Fibroblast of the aortic adventitia (primary cell): ENCODE measurements at places on chromosomes 3 and 15.

GRCh38 chr3:128559486-128560225 lies 66.7 kb upstream of the GATA2 start:
- DNase-seq = no peak

DNA sequence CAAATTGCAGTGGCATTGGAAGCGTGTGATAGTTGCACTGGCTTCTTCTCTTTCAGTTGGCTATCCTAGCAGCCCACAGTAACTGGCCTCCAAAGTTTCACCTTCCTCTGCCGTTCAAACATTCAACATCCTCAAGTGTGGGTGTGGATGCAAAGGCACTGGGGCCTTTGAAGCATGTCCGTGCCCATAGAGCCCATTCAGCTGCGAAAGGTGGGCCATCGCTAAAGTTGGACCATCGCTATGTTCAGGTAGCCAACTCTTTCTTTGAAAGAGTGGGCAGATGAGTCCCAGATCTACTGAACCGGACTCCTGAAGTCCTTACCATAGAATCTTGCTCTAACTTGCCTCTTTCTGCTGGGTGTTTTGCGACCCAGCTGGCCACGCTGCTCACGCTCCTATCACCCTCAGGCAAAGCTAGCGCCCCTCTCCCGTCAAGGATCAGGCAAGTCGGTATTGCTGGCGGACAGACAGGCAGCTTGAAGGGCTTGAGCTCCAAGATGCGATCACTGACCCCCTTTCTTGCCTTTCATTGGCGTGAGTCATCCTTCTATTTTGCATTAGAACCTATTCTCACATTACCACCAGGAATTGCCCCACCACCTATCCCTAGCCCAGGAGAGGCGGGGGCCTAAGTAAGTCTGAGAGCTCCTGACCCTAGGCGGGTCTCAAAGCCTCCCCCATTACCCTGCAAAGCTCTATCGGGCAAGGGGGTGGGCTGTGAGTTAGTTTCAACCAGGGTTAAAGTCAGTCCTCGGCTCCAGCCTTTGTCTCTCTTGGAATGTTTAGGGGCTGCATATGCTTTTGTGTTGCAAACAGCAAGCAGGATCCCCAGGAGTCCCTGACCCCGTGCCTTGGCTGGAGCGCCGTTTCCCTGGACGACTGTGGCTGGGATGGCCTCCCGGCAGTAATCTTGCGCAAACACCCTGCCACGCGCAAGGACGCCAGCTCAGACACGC lies 28.7 kb downstream of the ZIC4 start:
- DNase-seq = no peak

GRCh38 chr15:68278595-68279405 lies 1.3 kb downstream of the FEM1B start:
- peak; percentile 47 for DNase-seq

DNA sequence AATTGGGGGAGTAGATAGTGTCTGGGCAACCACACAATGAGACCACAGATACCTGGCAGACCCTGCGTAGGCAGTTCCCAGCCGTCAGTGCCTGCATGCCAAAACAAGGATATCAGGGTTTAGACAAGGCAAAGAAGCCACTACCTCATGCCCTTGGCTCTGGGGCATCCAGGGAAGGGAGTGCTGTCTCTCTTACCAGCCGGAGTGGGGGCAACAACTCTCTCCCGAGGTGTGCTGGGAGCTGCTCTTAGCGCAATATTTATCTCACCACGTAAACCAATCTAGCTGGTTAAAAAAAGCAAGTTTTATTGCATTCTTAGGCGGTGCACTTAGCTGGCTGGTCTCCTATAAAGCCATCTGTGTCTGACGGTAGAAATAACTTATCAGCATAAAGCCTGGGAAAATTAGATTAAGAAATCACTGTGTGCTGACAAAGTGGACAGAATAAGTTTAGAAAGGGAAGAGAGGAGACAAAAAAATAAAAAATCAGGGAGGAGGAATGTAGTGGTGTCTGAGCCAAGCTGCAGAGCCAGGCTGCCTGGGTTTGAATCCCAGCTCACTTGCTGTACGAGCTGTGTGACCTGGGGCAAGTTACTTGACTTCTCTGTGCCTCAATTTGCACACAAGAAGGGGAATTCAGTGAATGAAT lies 273.2 kb downstream of the PDZRN3 start:
- peak; percentile 48 for DNase-seq

DNA sequence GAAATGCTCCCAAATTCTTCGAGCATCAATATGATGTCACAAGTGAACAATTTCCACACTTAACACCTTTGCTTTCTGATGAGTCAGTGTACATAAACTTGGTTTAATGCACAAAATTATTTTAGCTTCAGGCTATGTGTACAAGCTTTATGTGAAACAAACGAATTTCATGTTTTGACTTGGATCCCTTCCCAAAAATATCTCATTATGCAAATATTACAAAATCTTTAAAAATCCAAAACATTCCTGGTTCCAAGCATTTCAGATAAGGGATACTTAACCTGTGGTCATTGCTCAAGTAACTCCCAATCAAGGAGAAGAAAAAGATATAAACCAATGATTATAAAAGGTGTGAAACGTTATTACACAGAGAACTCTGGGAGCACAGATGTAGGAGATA lies 25.2 kb downstream of the RAB5A start:
- peak; percentile 70 for DNase-seq

GRCh38 chr3:132351222-132351806 lies 34.1 kb downstream of the ACP3 start:
- no peak for DNase-seq

- no peak for DNase-seq
Observed at GRCh38 chr3:188691004-188691403, 480.8 kb upstream of the TPRG1 start.

DNA sequence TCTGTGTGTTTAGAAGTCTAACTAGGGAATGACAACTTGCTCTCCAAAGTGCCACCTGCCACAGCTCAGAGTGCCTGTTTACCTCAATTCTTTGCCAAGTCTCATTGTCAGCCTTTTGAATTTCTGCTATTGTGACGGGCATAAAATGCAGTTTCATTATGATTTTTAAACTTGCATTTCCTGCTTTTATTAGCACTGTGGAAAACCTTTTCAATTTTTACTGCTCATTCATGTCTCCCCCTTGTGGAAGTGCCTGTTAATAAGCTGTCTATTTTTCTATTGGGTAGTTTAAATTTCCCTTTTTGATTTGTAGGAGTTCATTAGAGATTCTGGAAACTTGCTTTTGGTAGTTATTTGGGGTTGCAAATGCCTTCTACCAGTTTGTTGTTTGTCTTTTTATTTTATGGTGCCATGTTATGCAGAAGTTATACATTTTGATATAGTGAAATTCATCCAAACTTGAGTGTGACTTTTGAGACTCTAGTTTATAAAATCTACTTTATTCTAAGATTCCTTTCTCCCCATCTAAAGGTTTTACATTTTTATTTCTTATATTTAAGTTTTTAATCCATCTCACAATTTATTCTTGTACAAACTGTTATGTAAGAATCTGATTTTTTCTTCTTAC lies 53.9 kb upstream of the FRMD4B start:
- peak; percentile 60 for DNase-seq

DNA sequence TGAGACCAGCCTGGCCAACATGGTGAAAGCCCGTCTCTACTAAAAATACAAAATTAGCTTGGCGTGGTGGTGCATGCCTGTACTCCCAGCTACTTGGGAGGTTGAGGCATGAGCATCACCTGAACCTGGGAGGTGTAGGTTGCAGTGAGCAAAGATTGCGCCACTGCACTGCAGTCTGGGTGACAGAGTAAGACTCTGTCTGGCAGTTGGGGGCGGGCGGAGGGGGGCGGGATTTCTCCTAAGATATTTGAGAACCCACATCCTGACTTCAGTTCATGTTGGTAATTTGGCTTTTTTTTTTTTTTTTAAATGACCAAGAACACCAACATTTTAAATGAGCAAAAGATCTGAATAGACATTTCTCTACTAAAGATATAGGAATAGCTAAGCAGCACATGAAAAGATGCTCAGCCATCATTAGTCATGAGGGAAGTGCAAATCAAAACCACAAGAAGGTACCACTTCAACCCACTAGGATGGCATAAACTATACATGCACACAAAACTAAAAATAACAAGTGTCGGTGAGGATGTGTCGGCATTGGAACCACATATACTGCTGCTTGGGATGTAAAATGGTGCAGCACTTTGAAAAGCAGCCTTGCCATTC lies 75.6 kb upstream of the LMOD3 start:
- DNase-seq = no peak

DNA sequence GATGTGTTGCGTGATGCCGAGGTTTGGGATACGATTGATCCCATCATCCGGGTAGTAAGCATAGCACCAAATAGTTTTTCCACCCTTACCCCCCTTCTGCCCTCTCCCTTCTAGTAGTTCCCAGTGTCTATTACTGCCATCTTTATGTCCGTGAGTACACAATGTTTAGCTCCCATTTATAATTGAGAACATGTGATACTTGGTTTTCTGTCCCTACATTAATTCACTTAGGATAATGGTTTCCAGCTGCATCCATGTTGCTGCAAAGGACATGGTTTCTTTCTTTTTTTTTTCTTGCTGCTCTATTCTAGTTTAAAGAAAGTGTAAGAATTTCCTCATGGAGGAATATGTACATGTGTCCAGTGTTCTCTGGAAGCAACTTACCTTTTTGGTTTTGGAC lies 51.8 kb downstream of the NSUN3 start:
- no peak for DNase-seq

DNA sequence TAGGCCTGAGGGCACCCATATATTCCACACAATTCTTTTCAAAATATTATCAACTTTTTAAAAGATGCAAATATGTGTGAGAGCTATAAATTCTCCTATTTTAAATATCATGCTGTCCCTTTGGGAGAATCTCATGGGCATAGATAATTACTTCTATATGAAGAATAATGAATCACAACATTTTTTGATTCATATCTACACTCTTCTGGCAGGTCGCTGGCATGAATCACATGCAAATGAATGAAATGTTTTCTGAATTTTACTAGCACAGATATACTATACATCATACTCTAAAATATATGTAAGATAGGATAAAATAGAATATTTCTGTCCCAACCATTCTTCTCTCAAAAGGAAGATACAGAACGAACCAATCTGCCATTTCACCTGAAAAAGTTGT lies 277.7 kb upstream of the KCNH8 start:
- DNase-seq = no peak

DNA sequence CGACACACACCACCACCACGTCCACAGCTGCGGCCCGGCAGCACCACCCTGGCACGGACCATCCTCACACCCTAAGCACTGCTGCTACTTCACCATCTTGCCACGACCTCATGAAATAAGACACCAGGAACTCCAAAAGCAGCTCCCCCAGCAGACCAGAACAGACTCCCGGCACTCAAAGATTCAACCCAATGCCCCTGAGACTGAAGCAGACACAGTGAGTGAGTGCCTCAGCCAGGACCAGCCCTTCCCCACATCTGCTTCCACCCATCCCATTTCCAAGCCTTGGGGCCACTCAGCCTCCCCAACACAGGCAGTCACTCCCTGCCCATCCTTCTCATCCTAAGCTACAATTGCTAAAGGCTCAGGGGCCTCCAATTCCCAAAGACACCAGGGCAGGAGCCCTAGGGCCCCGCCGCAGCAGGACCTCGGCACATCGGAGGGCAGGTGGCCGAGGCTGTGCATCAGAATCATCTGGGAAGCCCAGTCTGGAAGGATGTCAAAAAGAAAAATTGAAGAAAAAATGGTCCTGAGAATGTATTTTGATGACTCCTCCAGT lies 18.4 kb upstream of the OCA2 start:
- DNase-seq = no peak

DNA sequence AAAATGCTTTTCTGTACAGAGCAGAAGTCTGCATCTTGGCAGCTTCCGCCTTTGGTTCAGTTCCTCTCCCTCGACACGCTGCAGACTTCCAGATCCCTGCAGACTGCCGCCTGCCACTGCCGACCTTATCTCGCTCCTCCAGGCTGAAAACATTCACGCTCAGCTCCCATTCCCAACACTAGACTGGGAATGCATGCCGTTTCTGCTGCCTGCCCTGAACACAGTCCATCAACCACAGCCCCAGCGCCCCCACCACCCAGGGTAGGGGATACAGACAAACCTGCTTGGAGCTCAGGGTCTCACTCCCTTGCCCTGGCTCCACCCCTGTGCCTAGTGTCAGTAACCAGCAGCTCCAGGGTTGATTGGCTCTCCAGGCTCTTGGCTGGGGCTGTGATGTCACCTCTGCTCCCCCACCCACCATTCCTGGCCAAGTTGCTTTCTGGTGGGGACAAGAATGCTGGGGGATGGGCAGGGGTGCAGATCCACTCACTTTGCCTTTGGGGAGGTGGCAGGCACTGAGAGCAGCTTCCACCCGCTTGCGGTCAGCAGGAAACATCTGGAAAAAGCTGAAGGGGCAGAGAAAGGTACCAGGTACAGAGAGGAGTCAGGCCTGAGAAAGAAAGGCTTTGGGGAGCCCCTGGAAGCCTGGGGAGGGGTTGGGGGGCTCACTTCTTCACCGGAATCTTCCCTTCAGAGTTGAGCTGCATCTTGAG lies 6.1 kb downstream of the PLCB2 start:
- DNase-seq = peak; percentile 24

DNA sequence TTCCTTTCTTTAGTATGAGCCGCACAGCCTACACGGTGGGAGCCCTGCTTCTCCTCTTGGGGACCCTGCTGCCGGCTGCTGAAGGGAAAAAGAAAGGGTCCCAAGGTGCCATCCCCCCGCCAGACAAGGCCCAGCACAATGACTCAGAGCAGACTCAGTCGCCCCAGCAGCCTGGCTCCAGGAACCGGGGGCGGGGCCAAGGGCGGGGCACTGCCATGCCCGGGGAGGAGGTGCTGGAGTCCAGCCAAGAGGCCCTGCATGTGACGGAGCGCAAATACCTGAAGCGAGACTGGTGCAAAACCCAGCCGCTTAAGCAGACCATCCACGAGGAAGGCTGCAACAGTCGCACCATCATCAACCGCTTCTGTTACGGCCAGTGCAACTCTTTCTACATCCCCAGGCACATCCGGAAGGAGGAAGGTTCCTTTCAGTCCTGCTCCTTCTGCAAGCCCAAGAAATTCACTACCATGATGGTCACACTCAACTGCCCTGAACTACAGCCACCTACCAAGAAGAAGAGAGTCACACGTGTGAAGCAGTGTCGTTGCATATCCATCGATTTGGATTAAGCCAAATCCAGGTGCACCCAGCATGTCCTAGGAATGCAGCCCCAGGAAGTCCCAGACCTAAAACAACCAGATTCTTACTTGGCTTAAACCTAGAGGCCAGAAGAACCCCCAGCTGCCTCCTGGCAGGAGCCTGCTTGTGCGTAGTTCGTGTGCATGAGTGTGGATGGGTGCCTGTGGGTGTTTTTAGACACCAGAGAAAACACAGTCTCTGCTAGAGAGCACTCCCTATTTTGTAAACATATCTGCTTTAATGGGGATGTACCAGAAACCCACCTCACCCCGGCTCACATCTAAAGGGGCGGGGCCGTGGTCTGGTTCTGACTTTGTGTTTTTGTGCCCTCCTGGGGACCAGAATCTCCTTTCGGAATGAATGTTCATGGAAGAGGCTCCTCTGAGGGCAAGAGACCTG lies 13.2 kb downstream of the GREM1 start:
- DNase-seq = no peak

- DNase-seq = peak; percentile 84
Observed at GRCh38 chr3:51706788-51707731, at the start of gene GRM2. TSS of gene GRM2 (plus strand) at chr3:51707068. CDS start at chr3:51708984, 1,916 bp downstream.
